ENCODE measurements at places on chromosomes 11 and 22.

DNA sequence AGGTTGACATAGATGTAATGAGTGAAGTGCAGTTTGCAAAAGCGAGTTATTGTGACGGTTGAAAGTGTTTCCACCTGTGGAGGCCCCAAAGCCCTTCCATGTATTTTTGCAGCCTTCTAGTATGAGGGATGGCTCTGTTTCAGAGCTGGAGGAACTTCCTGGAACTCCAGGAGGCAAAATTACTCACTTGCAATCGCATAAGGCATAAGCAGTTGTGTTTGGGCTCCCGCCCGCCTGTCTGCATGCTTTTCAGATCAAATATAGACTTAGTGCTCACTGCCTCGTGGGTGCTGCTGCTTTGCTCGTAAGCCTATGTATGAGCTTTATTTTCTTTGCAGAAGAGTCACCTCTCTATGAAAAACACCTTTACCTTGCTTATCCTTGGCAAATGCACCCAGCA is 146.8 kb upstream of the LARGE1 start:
- DNase-seq, result no peak

GRCh38 chr22:22099833-22100812 is 117.5 kb upstream of the TOP3B start:
- no peak for DNase-seq

- no peak for DNase-seq
These were observed 28.3 kb upstream of the SOX10 start for GRCh38 chr22:38012604-38013072.

- DNase-seq, result no peak
These were observed 53.0 kb downstream of the OSBPL5 start for GRCh38 chr11:3111919-3112690.

DNA sequence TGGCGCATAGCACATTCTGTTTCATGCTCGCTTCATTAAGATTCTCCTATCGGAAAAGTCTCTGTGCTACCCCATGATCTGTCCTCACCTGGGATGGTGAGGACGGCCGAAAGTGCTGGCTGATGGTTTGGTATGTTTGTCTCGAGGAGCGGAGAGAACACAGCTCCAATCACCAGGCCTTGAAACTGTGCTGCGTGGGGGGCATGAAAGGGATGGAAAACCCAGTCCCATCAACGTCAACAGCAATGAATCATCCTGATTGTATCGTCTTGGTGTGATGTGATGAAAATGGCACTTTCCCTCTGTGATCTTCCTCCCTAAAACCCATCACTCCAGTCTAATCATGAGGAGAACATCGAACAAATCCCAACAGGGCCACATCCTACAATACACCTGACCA is 8.4 kb downstream of the FXYD6 start:
- DNase-seq, result no peak

DNA sequence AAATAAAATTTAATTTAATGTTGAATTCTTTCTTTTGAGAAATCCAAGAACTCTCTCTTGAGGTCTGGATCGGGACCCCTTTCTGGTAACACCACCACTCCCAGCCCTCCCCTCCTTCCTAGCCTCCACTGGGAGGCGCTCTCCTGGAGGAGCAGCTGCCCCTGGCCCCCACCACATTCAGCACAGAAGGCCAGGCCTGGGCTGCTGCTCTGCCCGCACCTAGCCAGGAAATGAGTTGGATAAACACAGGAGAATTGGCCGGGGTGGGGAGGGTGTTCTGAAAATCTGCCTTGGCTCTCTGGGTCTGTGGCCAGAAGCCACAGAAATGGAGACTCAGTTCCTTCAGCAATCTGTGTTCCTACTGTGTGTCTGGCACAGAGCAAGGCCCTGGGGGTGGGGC is 31.2 kb downstream of the C22orf42 start:
- DNase-seq, result no peak

GRCh38 chr22:27973846-27974245 is 54.8 kb upstream of the PITPNB start:
- no peak for DNase-seq

- no peak for DNase-seq
These were observed 15.3 kb downstream of the MICAL2 start for GRCh38 chr11:12125609-12126149.

DNA sequence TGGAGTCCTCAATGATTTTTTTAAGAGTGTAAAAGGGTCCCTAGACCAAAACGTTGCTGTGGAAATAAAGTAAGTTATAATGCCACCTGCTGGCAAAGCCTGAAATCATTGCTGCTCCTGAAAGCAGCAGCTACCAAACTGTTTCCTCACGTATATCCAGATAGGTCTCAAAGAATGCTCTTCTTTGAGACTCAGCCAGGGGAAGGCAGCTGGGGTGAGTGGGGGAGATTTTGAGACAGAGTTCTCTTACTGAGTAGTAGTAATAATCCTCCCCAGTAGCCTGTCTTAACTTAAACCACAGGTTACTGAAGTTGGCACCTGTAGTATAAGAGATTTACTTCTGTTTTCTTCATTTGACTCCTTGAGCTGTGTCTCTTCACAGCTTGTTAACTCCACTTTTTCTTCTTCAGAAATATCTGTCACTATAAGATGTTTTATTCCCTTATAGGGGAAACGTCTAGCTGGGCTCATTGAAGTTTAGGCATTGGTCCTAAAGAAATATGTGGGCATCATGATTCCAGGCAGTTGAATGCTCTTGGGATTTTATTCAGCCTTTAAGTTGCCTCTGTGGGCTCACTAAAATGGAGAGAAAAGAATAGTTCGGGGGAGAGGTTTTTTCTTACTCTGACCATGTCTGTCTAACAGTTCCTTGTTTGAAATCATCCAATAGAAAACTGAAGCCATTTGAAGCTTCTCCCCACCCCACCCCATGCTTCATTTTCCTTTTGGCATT is 77.9 kb downstream of the BTBD10 start:
- peak; percentile 31 for DNase-seq

- no peak for DNase-seq
These were observed 84.3 kb upstream of the SHISAL1 start for GRCh38 chr22:44396727-44397722.

DNA sequence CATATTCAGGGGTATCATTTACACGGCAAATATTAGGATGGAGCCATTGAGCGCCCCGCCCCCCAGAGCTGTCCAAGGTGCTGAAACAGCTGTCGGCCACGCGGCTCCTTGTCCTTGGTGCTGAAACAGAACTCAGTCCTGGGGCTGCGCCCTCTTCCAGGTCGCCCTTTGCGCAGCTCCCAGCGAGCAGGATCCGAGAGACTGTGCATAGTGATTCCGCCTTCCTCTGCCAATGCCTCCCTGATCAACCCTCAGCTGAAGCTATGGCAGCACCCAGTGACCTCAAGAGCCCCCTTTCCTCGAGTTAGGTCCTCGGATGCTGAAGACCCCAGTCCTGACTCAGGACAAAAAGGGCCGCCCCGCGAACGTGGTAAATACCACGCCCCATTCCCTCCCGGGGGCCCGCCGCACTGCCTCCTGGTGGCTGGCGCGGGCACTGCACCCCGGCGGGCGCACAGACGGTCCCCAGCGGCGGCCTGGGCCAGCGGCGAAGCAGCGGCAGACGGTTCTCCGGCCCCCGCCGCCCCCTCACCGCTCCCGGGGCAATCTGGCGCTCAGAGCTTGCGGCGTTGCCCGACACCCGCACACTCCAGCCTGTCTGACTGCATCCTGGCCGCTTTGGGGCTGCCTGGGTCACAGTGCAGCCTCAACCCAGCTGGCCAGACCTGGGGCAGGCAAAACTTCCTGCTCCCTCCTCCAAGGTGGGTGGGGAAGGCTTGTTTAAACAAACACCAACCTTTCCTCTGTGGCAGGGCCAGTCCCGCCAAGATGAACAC is 13.4 kb downstream of the SYT7 start:
- DNase-seq, result peak; percentile 84

DNA sequence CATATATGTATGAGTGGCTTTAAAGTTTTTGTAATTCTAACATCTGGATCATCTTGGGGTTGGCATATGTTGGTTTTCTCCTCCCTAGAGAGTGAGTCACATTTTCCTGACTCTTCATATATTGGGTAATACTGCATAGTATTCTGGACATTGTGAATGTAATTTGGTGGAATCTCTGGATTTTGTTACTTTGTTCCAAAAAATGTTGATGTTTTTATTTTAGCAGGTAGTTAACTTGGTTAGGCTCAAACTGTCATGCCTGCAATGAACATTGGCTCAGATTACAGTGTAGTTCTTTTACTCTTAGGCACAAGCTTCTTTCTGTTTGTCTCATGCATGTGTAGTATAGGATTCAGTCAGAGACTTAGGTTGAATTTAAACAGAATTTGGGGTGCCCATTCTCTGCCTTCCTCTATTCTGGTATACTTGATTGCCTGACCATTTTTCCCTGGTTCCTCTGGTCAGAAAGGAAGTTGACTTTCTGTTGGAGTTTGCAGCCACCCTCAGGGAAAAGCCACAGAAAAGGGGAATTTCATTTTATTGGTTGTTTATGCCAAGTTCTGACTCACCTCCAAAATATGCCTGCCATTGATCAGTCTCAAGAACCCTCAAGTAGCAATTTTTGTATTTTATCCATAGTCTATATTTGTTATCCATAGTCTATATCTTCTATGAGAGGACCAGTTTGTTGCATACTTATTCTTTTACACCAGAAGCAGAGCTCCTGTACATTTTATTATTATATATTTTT is 151.7 kb downstream of the UVRAG start:
- DNase-seq, result peak; percentile 20

DNA sequence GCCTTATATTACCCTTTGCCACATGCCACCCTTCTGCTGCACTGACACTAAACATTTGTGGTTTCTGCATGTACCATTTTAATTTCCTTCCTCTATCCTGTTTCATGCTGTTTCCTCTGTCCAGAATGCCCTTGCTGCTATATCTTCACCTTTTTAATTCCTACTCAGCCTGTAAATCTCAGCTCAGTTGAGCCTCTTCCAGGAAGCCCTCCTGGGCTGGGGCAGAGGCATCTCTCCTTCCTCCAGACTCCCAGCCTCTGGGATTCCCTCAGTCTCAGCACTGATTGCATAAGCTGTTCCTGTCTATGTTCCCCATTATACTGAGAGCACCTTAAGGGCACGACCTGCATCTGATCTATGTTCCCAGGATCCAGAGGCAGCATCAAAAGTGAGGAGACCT is 98.7 kb downstream of the RNF169 start:
- DNase-seq, result no peak

- no peak for DNase-seq
These were observed 104.5 kb downstream of the CHST1 start for GRCh38 chr11:45560913-45561281.

- DNase-seq, result no peak
These were observed 946.9 kb downstream of the BRD1 start for GRCh38 chr22:48880749-48881148.

DNA sequence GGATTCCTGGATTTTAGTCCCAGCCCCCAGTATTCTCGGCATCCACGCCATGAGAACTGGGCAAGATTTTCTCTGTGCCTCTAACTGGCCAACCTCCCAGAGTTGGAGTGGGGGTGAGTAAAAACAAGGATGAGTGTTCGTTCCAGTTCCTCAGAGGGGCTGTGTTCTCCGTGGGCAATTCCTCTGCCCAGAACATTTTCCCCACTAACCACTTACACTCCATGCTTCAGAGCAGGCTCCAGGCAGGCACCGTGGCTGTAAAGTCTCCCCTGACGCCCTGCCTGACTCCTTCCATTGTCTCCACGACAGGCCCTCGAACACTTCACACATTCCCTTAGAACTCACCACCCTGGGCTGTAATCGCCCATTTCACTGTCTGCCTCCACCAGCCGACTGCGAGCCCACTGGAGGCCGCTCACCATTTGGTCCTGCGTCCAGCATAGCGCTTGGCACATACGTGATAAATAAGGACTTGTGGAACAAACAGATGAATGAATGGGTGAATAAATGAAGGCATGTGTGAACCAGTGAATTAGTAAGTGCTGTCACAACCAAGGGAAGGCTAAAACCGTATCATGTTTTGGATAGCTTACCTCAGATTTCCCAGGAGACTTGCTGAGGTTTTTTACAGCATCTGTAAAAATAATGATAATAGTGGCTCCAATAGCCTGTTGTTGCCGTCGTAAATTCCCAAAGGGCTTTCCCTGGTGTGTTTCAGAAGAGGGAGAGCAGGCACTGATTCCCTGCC is 6.1 kb downstream of the APLNR start:
- no peak for DNase-seq

GRCh38 chr11:12076840-12077534 is 33.4 kb upstream of the MICAL2 start:
- no peak for DNase-seq

DNA sequence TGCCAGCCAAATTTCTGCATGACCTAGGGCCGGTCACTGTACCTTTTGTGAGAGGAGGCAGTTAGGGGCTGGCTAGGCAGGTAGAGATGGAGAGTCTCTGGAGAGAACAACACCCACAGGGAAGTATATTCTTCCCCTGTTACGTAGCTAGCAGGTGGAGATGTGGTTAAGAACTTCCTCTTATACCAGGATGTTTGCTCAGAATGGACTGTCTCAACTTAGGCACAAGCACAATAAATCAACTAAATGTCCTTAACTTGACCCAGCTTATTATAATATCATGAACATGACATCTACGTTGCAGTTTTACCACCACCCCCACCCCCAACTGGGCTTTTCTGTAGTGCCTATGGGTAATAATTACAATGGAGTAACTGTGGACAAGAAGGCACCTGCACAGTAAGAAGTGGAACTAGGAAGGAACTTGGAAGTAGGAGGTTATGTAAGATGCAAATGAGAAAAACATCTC is 60.7 kb upstream of the MPEG1 start:
- peak; percentile 51 for DNase-seq

Measured in GM10248 (cell line).